ENCODE measurements at places on chromosomes 11 and 22. TPM values are rescaled to one million over a fixed set of nuclear protein-coding genes. Genes with fewer than 3 reads are reported as not detected.
A peak's percentile ranks its signal among the peaks of the same experiment; 100 is the strongest.

The DDTL gene
- total RNA-seq: 1.6 TPM

The CCDC134 gene
- 5.9 TPM for total RNA-seq

The PKP3 gene
- total RNA-seq: 0.84 TPM

The MAFF gene
- total RNA-seq: 5.3 TPM

DNA sequence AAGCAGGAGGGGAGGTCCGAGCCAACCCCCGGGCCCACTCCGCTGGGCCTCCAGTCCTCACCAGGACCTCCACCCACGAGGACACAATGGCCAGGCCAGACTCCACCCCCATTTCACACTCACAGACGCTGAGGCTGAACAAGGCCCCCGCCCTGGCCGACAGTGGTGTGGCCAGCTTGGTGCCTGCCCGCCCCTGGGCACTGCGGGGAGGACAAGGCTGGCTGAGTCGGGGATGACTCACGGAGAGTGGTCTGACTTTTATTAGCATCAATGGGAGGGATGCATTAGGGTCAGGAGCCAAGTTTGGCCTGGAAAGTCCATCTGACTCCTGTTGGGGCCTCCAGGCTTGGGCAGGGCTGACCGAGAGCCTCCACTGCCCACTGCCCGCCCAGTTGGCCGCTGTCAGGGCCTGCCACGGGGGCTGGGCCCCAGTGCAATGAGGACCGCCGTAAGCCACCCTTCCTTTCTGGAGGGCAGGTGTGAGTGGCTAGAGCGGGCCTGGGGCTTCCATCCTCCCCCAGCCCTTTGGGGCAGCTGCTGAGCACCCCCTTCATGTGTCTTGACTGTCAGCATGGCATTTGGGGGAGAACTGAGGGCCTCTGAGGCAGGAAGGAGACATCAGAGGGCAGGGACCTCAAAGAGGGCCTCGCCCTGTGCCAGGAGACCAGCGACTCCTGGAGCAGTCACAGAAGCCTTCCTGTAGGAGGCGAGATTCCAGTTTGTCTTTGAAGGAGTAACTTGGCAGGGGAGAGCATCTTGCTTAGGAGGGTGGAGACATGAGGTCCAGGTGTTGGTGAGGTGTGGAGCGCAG, 10.6 kb downstream of the TSPAN32 start:
- DNase-seq: no peak

GRCh38 chr11:43830928-43831440, 49.6 kb upstream of the ALKBH3 start:
- DNase-seq: no peak

DNA sequence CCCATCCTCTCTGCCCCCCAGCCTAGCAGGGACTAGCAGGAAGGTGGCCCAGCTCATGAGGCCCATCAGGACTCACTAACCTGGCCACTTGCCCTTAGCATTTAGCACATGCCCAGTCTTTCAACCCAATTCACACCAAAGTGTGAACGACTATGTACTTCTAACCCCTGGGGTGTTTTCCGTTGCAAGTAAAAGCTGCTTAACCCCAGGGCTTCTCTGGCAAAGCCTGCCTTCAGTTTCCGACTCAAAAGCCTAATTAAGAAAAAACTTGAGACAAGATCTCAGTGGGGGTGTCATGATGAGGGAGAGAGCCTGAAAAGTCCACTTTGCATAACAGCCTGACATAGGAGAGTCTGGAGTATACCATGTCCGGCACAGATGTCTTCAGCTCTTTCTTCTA, 347.8 kb downstream of the MN1 start:
- no peak for DNase-seq

DNA sequence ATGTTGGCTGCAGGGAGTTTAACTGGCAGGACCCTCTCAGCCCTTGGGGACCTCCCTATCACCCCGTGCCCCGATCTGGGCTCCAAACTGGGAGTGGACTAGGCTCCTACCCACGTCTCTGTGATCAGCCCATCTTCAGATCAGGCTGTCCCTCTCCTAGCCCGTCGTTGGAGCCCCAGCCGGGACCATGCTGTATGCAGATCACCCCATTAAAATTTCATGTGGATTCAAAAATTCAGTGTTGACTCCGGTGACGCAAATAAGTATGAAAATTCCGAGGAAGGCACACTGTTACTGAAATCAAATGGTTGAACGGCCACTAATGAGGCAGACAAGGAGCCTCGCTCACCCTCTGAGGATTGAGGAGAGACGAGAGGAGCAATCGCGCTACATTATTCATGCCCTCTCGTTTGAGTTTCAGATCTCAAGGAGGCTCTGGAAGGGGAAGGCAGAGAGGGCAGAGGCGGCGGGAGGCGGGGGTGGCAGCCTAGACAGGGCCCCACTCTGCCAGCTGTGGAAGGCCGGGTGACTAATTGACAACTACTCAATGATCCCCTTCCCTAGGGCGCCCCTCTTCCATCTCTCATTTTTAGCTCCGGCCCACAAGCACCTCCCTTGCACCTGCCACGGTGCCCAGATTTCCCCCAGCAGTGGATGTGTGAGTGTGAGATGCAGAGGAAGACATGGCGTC, 255.4 kb downstream of the MIAT start:
- no peak for DNase-seq

DNA sequence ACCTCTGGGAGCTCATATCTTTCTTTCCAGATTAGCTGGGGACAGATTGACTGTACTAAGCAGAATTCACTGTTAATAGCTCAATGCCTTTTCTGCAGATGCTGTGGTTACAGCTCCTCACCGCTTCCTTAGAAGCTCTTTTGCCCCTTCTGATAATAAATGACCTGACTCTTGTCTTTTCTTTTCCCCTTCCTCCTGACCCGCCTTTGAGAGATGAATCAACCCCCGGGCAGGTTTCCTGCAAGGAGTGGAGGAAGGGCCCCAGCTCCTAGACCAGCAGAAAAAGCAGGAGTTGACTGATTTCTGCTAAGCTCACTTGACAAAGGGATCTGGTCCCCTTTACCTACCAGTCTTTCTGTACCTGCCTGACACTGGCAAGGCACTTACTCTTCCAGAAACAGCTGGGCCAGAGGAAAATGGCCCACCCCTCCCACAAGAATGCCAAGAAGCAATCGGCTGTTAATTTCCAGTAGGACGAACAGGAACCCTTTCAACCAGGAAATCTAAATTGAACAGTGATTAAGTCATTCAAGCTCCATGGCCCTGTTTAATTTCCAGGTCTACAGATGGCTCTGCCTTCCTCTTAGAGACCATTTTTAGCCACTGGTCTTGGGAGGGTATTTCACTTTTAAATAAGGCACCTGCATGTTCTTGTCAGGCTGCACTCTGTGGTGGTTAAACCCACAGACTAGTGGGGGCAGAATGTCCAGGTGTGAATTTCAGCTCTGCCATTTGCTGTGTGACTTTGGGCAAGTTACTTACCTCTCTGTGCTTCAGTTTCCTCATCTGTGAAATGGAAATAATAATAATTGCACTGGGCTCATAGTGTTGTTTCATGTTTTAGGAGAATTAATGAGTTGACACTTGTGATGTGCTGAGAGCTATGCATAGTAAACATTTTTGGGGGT, 67.5 kb downstream of the PRR5L start:
- DNase-seq: no peak

GRCh38 chr11:72814286-72815109, at the start of gene ATG16L2:
ATG16L2 (plus strand) TSS chr11:72814411; CDS start chr11:72814446, 35 bp downstream.
- DNase-seq: peak; percentile 93

GRCh38 chr11:35907648-35908431, 36.0 kb upstream of the LDLRAD3 start:
- no peak for DNase-seq

- peak; percentile 9 for DNase-seq
These were observed 12.8 kb upstream of the APOBEC3A start for GRCh38 chr22:38944653-38945052.
